ENCODE measurements at places on chromosomes 11 and 22.

- no peak for DNase-seq
Observed at GRCh38 chr11:61198361-61198760, 5.0 kb upstream of the PGA3 start.

- DNase-seq: peak; percentile 63
Observed at GRCh38 chr11:95680169-95680929, 109.2 kb downstream of the FAM76B start.

GRCh38 chr11:131378931-131379330 is 8.5 kb downstream of the NTM start:
- no peak for DNase-seq

DNA sequence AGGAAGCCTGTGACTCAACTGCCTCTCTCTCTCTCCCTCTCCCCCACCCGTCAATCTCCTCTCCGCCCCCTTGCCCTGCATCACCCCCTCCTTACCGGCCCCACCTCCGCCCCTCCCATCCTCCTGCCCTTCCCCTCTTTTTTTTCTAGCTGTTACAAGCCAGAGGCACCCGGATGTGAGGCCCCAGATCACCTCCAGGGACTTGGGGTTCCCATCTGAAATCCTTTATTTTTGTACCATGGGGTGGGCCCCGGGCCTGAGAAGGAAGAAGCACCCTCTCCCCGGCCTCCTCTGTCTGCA is 10.8 kb downstream of the KCTD17 start:
- DNase-seq: no peak

GRCh38 chr22:20494978-20495860 is at the start of gene KLHL22:
Gene KLHL22 (minus strand): TSS chr22:20495795. CDS start chr22:20489211, 6,584 bp downstream.
- peak; percentile 42 for DNase-seq

GRCh38 chr11:8325591-8326304 is 62.1 kb upstream of the LMO1 start:
- no peak for DNase-seq

GRCh38 chr11:76291576-76292526 is 85.5 kb upstream of the WNT11 start:
- no peak for DNase-seq

DNA sequence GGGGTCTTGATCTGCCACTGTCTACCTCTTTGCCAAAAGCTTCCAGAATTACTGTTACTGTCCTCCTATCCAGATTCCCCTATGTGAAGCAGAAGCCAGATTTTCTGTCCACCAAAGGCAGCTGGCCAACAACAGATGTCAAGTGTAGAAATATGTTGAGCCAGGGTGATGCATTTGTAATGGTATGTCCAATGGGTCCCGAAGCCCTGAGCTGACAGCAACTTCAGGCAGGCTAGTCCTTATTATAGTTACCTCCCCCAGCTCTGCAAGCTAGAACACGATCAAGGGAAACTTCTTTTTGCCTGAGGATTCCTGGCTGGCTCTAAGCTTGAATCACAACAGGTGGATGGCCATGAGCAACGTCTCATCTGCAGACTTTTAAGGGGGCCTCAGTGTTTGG is 10.2 kb downstream of the PAMR1 start:
- peak; percentile 82 for DNase-seq

DNA sequence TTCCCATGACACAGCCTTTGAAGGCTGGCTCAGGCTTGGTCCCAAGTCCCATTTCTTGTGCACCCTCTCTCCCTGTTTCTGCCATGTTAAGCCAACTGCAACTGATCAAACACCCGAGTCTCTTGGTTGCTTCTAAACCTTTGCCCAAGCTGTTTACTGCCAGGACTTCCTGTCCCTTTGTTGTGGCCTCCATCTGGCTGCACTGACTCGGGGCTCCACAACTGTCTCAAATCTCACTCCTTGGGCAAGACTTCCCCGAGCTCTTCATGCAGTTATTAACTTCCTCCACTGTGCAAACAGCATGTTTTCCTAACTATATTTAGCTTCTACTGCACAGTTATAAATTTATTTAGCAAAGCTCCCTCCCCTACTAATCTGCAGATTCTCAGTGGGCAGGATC is 4.3 kb downstream of the VPREB1 start:
- DNase-seq: no peak

DNA sequence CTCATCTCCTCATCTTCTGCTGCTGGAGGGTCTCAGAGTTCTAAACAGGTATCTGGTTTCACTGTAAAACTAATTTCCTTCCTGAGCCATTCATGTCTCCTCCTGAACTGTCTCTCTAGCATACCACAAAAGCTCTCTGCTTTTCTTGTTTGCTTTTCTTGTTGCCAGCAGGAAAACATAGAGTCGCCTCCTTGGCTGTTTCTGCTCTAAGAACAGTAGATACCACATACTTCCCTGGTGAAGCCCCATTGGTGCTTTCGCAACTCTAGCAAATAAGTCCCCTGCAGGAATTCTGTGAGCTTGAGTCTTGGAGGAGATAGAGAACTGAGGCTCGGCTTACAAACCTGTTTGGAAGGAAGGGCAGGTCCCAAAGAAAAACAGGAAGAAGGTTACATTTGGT is 7.0 kb downstream of the DIXDC1 start:
- peak; percentile 74 for DNase-seq

DNA sequence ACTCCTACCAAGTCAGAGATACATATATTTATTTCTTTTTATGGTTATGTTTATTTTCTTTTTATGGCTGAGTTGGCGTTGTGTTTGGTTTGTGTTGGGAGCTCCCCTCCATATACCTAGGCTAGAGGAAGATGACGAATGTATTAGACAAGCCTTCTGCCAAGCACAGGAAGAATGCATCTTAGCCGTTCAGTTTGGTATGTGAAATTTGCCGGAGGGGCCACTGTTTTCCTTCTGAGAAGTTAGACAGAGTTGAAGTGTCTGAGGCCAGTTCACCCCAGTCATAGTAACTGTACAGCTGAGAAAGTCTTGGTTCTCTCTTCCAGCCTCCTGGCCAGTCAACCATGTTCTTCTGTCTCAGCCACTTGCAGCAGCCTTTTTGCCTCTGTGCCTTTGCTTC is 29.8 kb downstream of the TEAD1 start:
- DNase-seq: peak; percentile 83

DNA sequence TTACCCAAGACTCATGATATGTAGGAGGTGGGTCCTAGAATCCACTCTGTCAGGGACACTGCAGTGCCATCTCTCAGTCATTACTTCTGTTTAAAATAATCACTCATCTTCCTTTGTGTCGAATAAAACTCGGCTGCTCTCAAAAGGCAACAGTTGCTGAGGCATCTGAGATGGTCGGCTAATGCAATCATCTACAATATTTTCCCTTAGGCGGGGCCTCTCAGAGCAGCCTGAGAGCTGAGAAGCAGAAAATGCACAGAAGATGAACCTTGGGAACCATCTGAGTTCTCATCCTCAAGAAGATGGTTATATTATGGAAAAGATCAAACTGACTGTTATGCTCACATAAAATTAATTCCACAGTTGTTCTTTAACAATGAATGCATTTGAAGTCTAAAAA is 1518.2 kb upstream of the TENM4 start:
- no peak for DNase-seq
